ENCODE measurements at places on chromosomes 3 and 15.

DNA sequence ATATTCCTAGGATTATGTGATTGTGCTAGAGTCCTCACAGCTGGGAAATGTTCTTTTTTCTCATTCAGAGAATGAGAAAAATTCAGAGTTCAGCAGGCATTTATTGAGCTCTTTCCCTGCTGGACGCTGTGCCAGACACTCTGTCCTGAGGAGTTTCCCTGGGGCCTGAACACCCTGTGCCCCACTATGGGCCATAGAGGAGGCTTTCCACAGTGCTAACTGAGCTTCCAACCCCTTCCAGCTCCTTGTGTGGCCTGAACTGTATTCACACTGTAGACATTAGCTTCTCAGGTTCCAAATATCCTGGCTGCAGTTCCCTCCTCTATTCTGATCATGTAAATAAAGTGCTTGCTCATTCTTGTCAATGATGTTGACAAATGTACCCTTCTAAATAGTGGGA is 10.0 kb downstream of the ABHD2 start:
- DNase-seq, result no peak

- no peak for DNase-seq
Measured at GRCh38 chr3:174937478-174937877, 78.3 kb downstream of the NAALADL2 start.

DNA sequence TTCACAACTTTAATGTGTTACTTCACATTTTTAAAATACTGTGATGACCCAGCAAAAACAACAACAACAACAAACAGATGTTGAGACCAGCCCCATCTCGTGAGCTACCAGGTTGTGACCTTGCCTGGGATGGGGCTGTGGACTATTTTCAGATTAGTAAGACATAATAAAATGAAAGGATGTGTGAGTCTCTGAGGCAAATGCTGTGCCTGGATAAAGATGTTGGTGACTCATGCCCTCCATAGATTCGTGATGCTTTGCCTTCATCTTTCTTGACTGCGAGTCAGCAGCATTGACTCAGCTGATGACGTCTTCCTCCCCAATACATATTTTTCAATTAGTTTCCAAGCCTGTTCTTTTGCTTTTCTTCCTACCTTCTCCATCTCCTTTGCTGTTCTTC is 453.0 kb upstream of the CFAP20DC start:
- DNase-seq, result no peak

- DNase-seq, result no peak
Measured at GRCh38 chr3:101819649-101820206, 29.6 kb upstream of the NFKBIZ start.

GRCh38 chr3:120145542-120146285 is 51.5 kb upstream of the GSK3B start:
- no peak for DNase-seq

DNA sequence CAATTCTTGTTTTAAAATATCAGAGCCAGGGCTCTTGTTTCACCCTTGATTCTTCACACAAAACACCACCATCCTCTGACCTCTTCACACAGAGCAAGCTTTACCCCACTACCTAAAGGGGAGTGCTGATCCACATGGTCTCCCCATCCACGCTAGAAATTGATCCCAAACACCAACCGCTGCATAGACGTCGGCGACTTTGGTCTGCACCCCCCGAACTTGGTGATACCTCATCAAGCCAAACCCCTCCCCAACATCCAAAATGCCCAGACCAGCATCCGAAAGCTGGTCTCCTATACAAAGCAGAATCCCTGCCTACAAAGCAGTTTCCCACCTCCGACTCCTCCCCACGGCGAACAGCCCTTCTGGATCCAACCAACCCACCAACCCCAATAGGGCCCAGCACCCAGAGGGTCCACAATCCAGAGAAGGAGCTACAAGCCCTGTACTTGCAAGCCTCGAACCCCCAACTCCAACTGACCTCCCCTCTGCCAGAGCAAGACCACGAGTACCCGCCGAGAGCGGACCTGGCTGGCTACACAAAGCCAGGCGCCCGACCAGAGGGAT is 25.8 kb upstream of the MTHFS start:
- no peak for DNase-seq

- no peak for DNase-seq
Measured at GRCh38 chr3:72043204-72044133, 258.5 kb upstream of the PROK2 start.

DNA sequence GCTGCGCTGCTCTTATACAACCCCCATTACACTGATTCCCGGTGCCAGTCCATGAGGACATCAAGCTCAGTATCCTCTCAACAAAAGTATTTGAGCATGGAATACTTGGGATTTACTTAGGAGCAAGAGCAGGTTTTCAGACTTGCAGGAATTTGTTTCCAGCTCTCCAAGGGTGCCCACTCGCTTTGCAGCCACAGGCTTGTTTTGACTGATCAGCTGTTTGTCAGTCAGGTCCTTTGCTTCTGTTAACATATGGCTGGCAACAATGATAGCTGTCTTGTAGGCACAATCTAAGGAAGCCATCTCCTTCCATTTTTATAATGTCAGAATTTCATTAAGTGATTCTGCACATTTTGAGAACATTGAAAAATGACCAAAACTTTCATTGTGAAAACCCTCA is 38.2 kb upstream of the MCF2L2 start:
- no peak for DNase-seq

- no peak for DNase-seq
Measured at GRCh38 chr3:194383276-194383940, 13.9 kb upstream of the LRRC15 start.

DNA sequence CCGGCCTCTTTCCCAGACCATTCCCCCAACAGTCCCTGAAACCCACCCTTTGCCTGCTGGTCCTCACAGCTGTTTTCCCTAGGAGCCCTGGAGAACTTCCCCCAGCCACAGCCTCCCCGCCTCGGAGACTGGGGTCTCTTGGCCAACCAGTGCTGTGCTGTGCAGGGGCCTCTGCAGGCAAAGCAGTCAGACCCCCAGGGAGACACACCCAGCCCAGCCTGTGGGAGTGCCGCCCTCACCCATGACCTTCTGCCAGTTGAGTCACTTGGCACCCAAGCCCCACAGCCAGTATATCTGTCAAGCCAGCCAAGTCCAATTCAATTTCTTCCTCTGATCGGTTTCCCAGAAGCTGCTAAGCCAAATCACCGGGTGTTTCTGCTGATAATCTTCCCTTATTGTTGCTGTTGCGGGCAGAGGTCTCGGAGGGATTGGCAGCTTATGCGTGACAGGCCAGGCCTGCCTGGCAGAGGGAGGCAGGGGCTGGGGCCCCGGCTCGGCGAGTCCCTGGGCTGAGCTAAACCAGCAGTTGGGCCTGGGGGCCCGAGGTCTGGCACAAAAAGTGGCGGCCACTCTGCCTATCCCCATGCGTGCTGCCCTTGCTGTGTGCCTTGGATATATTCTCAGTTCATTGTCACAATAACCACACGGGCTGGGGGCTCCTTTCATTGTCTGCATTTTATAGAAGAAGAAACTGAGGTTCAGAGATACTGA is 65.6 kb upstream of the SLC6A1 start:
- DNase-seq, result no peak

GRCh38 chr3:23797491-23797890 is 8.3 kb upstream of the UBE2E1 start:
- DNase-seq, result no peak

GRCh38 chr3:14131134-14131533 is 6.3 kb downstream of the TMEM43 start:
- DNase-seq, result no peak

DNA sequence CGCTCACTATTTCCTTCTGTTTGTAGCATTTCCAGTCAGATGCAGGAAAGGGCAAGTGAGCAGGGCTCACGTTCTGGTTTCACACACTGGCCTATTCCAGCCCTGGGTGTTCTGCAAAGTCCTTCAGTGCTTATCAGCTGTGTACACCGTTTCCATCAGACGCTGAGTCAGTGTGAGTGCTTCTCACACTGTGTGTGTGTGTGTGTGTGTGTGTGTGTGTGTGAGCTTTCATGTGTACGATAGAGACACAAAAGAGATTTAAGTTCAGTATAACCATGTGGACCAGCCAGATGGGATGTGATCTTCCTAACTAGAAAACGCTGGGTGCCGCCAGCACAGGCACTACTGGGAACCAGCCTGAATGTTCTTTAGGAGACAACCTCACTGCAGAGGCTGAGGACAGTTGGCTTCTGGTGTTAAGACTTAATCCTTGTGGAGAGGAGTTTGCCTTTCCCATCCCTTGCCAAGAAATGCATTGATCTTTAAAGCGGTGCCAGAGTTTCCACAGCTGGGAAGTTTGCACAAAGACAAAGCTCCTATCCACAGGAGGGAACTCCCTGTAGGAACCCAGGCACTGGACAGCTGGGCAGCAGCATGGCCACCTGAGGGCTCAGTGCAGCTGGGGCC is 3.9 kb upstream of the CHSY1 start:
- DNase-seq, result no peak

DNA sequence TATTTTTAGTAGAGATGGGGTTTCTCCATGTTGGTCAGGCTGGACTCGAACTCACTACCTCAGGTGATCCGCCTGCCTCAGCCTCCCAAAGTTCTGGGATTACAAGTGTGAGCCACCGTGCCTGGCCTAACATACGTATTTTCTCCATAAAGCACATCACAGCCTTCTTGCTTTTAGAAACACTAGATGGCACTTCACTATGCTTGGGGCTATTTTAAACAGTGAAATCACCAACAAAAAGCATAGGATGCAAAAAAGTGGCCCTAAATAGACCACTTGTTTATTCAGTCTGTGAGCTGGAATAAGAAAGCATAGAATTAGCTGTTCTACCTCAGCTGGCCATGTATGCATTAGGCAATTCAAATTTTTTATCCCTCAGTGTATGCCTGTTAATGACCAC is 46.0 kb downstream of the PRICKLE2 start:
- no peak for DNase-seq

DNA sequence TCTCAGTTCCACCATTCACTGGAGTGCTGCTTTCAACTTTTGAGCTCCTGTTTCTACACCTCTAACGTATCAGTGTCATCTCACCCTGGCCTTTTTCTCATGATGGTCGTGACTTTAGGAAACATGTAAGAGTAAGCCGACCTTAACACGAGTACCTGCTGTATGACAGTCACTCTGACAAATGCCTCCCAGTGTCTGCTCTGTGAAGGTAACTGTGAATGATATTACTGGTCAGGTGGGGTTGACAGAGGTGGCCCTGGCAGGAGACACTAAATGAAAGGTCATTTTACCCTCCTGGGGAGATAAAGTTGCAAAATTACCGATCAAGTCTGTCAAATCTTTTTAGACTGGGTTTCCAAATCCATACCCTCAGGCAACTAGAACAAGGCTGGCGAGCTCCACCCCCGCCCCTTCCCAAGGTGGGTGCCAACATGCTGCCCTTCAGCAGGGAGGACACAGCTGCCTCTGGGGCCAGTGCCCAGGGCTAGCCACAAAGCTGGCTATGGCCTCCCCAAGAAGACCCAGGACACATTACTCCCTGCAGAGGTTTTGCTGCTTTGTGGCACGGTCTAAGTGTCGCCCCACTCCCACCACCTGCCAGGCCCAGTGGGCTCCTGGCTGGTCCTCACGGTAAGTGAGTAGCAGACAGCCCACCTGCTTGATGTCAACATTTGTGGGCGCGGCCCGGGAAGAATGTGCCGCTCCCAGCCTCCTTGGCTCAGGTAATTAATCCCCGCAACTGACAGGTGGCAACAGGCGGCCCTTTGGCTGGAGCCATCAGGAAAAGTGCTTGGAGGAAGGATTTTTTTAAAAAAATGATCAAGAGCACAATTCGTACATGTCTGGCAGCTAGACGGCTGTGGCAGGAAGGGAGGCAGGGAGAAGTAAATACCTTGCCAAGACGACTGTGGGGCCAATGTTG is 211.8 kb downstream of the TP63 start:
- no peak for DNase-seq

DNA sequence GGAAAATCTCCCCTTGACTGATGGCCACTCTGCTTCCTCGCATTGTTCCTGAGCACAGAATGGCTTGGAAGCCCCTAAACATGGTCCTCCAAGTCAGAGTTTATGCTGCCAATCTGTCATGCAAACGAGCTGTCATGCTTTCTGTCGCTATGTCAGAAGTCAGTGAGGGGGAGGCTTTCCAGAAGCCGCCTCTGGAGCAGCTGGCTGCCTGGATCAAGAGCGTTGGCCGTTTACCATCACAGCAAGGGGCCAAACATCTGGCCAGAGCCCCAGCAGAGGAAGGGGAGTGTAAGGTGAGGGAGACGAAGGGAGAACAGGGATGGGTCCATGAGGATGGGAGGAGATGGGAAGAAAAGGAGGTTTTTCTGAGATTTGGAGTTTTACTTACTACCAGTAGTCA is 372.6 kb upstream of the NR2F2 start:
- DNase-seq, result no peak

DNA sequence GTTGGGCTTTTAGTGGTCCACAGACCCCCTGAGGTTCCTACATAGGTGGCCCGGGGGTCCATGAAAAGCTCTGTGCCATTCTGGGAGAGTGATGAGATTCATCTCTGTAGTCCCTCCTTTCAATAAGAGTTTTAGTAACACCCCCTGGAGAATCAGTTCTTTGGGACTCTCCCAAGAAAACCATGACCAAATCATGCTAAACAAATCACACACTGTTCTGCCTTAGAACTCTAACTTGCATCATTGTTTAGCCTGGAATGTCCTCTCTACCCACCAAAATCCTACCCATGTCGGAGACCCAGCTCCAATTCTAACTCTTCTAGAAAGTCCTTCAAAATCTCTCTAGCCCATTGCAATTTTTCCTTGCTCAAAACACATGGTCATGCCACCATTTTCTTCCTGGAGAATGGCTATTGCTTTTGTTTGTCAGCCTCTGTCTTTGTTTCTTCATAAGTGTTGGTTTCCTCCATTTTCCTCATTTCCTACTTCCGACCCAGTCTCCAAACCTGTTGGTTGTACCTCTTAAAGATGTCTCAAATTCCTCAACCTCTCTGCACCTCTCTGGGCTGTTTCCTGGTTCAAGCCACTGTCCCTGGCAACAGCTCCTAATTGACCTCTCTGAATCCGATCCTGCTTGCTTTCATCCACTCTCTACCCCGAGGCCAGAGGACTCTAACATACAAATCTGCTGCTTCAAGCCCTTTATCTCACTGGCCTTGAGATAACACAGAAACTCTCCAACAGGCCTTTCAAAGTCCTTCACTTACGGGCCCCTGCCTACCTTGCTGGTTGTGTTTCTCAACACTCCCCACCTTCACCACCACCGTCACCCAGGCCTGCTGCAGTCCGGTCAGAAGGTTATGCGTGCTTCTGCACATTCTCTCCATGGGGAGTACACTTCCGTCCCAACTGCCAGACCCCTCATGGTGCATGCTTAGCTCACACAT is 23.7 kb downstream of the CYP19A1 start:
- no peak for DNase-seq

- no peak for DNase-seq
Measured at GRCh38 chr3:458124-458523, 261.6 kb downstream of the CHL1 start.

DNA sequence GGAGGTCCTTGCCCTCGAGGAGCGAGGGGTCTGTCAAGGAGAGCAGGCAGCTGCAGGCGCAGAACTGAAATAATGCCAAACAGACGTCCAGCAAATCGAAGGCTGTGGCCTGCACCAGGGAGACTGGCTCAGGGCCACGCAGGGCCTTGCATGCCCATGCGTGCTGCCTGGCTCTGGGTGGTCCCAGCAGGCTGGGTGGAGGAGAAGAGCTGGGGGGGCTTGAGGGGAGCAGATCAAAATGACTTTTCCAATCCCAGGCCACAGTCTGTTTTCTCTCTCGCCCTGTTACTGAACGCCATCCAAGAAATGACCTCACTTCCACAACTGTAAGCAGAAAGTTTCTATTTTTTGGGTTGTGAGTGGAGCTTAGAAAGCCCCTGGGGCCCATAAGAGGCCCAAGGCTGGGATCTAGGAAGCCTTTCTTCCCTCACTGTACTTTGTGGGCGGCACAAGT is 96.9 kb upstream of the RPL32 start:
- no peak for DNase-seq

- DNase-seq, result no peak
Measured at GRCh38 chr15:85031944-85032558, 50.4 kb downstream of the PDE8A start.

Measured in stimulated activated CD4-positive, alpha-beta T cell treated with anti-CD3 and anti-CD28 coated beads, Interleukin-15, amount 100 ng/mL, for 1 hour (primary cell).